Stimulated activated naive CD4-positive, alpha-beta T cell (primary cell): ENCODE measurements at places on chromosomes 3 and 15.

DNA sequence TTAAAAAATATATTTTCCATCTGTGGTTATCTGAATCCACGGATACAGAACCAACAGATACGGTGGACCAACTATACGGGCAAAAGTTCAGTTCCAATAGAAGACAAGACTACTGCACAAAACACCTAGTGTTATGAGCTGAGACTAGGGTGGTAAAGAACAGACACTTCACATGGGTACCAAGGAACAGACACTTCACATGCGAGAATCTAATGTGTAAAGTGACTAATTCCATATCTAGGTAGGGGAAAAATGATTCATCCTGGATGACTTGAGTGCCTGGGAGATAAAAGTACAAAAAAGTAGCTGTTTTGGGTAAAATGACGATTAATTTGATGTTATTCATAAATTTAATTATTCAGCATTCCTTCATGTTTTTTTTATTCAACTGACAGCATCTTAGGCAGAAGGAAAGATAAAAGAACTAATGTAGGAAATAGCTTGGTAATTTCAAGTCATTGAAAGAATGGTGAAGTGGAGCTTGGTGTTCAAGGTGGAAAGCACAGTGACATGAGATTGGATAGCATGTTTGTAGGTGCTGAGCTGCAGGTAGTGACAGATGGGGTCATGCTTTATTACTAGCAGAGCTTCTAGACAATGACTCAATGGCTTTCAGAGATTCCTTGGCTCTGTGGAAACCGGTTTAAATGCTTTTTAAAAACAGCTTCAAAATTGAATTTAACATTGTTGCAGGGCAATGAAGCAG, 5.2 kb downstream of the CD200 start:
- no peak for DNase-seq

- DNase-seq, result peak; percentile 92
Measured at GRCh38 chr3:15377961-15378791, 45.8 kb upstream of the SH3BP5 start.

DNA sequence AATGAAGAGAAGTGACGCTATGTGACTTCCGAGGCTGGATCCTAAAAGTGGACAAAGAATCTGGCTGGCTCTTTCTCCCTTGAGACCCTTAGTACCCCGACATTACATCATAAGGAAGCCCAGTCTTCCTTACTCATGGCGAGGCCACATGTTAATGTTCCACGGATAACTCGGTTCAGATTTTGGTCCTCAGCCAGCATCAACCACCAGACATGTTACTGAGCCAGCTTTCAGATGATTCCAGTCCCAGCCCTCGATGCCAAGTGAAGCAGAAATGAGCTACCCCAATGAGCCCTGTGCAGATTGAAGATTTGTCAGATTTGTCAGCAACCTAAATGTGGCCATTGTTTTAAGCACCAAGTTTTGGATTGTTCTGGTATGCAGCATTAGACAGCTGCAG, 46.6 kb downstream of the SLCO2A1 start:
- DNase-seq, result no peak

DNA sequence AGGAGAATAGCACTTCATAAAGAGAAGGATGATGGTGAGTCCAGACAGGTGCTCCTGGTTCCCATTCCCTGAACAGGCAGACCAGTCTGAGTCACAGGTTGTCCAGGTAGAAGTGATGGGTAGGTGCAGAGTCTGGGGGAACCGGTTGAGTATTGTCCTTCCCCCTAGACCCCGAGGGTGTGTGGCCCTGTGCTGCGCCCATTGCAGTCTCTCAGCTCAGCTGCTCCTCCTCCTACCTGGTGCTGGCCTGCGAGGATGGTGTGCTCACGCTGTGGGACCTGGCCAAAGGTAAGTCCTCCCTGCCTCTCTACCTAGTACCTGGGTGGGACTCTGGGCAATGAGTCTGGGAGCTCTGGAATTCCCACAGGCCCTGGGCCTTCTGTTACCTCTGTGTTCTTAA, 19.8 kb downstream of the MESP1 start:
- no peak for DNase-seq

DNA sequence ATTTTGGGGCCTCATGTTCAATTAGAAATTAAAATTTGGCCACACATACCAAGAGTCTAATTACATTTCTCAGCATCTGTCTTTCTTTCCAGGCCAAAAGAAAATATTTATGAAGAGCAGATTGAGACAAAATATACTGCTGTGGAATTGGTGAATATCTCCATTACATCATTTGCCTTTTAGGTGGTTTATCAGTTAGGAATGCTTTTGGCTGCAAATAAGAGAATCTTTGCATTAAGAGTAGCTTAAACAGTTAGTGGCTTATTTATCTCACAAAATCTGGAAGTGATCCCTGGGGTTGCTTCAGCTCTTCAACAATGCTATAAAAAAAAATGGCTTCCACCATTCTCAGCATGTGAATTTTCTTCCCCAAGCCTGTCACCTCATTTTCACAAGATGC, 308.7 kb downstream of the MAGI1 start:
- no peak for DNase-seq

DNA sequence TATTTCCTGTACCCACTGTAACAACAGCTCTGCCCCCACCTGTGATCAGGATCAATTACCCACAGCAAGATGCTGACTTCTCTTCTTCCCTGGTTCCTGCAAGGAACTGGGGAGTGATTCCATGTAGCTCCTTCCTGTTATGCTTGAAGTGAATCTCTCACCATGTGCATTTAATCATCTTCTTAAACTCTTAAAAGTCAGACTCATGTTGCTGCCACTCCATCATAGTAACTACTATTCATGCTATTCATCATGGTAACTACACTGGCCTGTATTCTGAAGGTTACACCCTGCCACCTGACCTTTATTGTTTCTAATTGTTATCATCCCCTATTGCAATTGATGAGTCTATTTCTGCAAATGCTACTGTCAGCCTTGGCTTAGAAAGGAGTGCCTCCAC, 89.5 kb downstream of the SUCNR1 start:
- no peak for DNase-seq

GRCh38 chr3:31094048-31094447, 199.6 kb upstream of the GADL1 start:
- DNase-seq, result no peak

- DNase-seq, result no peak
Measured at GRCh38 chr3:58473275-58473674, 18.6 kb upstream of the KCTD6 start.

- no peak for DNase-seq
Measured at GRCh38 chr3:177124882-177125281, 72.4 kb downstream of the TBL1XR1 start.

GRCh38 chr15:101067660-101068522, 148.7 kb downstream of the LRRK1 start:
- DNase-seq, result no peak

DNA sequence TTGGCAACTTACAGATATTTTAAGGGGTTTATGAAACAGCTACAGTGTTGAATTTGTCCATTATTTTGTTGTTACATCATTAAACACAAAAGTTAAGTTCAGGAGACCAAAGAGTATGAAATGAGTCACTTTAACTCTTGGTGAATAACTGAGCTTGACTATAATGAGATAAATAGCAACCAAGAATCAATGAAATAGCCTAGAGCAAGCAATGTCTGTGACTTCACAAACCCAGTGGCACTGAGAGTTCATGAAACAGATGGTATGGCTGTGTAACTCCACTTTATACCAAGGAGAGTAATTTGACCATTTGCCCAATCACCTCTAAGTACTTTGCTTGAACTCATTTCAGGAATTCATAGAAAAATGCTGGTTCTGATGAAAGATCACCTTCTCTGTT, 169.6 kb upstream of the GADL1 start:
- no peak for DNase-seq

- no peak for DNase-seq
Measured at GRCh38 chr3:187132666-187133065, 6.6 kb downstream of the RPL39L start.

GRCh38 chr15:62454567-62455172, 289.6 kb upstream of the C2CD4B start:
- no peak for DNase-seq

- no peak for DNase-seq
Measured at GRCh38 chr15:96327155-96327741, 3.3 kb upstream of the NR2F2 start.

DNA sequence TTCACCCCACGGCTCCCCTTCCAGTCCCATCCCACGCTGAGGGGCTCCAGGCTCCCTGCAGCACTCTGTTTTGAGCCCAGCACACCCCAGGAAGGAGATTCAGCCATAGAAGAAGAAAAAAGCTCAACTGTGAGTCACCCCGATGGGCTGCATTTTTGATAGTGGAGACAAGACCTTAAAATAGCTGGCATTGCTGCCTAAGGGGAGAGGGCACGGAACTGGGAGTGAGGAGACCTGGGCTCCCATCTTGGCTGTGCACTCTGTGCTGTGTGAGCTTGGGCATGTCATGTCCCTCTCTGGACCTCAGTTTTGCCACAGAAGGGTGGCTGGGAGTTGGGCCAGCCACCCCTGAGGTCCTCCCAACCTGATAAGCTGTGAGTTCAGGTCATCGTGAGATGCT, 57.2 kb upstream of the SMAD6 start:
- DNase-seq, result no peak

DNA sequence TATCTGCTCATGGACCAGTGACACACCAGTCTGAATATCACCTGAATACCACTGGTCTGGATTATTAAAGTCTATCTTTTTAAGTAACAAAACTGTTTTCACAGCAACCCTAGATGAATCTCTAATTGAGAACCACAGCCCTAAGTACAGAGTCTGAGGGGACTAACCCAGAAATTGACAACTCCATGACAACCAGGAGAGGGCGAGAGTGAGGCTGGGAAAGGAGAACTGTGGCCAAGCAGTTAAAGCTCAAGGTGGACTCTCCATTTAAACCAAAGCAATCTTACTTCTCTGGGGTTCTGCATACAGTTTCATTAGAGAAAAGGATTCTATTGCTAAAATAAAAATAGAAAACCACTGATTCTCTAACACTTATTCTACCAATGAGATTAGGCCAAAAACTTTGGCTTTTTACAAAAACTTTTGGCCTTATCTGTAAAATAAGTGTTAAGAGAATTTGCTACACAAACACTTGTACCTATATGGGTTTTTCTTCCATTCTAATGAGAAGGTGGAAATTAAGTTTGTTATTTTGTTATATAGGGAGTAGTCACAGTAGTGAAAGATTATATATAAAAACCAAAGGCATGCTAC, 11.4 kb downstream of the NEK10 start:
- no peak for DNase-seq

- DNase-seq, result no peak
Measured at GRCh38 chr3:14397531-14397930, 4.9 kb upstream of the SLC6A6 start.

GRCh38 chr3:33030246-33030645, 66.7 kb downstream of the GLB1 start:
- DNase-seq, result no peak

GRCh38 chr15:29134641-29135308, 134.8 kb downstream of the NSMCE3 start:
- no peak for DNase-seq

DNA sequence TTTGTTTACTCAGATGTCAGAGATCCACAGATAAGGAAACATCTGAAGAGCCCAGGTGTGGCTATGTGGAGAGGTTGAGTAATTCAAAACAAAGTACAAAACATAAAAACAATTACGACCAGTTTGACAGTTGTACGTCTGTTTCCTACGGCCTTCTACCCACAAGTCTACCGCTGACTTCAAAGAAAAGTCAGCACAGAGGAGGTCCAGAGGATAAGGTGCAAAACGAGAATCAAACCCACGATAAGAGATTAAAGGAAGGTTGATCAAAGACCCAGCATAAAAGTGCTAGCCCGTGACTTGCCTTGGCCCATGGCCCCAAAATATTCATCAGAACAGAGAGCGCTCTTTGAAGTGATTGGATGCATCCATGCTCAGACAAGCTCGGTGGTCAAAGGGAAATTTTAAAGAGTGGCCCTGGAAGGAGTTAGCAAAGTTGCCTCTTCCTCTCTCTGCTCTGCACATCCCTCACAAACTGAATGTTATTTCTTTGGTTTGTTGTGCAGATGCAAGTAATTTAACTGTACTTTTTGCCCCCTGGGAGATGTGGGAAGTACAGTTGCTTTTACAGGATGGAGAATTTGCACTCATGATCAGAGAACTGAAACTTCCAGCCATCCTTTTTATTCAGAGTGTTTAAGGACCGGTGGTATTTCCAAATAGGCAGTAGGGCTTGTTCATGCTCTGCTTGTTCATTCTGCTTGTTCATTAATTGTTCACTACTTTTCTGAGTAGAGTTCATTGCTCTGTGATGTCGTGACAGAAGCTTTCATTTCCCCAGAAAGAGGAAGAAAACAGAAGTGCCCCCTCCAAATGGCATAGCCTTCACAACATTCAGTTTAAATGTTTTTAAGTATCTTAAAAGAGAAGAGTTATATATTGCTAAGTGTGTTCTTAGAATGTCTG, 31.1 kb downstream of the MME start:
- no peak for DNase-seq

GRCh38 chr3:177746337-177746933, 549.2 kb upstream of the TBL1XR1 start:
- DNase-seq, result no peak

DNA sequence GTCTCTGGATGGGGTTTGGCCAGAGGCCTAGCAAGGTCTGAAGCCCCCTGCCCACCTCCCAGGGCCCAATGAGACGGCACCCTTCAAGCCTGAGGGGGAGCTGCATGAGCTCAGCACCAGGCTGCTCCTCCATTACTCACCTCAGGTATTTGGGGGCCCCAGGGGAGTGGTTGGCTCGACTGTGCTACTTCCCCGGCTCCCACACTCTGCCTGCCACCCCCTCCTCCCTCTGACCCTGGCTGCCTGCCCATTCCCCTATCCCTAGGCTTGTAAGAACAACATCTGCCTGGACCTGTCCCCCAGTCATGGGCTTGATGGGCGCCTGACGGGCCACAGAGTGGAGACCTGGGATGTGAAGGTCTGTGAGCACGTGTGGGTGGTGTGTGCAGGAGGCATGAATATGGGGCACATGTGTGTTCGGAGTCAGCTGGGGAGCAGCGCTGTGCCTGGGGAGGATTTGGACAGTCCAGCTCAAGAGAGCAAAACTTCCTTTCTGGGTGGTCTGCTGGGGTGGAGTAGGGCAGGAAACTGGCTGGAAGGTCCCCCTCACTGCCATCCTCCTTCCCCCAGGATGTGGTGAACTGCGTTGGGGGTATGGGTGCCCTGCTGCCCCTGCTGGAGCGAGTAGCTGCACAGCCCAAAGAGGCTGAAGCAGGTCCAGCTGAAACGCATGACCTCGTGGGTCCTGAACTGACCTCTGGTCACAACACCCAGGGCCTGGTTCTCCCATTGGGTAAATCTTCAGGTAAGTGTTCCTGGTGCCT, 17.4 kb downstream of the NBEAL2 start:
- DNase-seq, result no peak

- DNase-seq, result no peak
Measured at GRCh38 chr15:95816591-95816990, 513.9 kb upstream of the NR2F2 start.

GRCh38 chr15:81882504-81882903, 163.3 kb downstream of the MEX3B start:
- DNase-seq, result no peak

- DNase-seq, result no peak
Measured at GRCh38 chr3:56818156-56818985, 16.6 kb upstream of the ARHGEF3 start.

GRCh38 chr15:64635499-64636495, 139.6 kb downstream of the RBPMS2 start:
- no peak for DNase-seq
